ENCODE measurements at places on chromosomes 16 and 17.
A peak's percentile ranks its signal among the peaks of the same experiment; 100 is the strongest.

DNA sequence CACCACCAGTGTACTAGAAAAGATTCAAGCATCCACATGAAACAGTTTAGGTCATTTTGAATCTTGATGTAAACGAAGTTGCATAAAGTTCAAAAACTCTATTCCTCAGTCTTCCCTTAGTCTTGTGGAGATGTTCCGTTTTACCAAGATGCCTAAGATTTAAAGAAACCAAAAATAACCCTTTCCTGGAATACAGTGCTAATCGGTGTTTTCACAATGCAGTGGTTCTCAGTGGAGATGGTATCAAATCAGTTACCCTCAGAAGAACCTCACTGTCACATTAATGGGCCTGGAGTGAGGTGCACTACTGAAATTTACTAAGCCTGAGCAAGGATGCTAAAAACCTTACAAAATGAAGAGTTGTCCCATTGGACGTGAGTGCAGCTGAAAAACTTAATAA lies 9.1 kb downstream of the PTRH2 start:
- no peak for DNase-seq

DNA sequence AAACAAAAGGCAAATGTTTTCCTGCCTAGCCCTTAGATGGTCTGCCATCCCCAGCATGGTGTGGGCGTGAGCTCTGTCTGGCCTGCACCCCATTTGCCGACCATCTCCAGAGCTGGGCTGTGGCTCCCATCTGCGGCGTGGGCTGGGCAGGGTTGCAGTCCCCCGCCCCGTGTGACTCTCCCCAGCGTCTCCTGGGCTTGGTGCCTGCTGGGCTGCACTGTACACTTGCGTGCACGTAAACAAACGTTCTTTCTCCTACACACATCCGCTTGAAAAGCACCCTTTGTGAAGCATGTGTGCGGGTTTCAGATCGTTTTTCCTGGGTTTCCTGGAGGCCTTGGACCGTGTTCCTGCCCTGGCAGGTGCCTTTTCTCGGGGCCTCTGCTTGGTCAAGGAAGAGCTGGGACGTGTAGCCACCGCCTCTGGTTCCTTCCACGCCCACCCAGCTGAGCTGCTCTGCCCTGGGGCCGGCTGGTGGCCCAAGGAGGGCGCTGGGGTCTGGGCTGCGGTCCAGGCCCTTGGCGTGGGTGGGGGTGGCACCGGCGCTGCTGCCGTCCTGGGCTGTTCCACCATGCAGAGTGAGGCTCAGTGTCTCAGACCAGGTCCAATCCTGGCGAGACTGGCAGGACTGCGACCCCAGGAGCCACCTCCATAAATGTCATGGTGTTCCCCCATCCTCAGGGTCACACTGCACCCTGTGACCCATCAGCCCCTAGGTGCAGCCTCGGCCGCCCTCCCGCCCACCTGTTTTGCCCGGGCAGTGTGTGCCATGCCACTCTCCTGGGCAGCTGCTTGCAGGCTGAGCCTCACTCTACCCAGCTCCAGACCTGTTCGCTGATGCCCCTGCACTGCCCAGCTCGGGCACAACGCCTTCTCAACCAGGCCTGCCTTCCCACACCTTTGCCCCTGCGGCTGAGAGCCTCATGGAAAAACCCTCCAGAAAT lies 9.9 kb upstream of the BAIAP3 start:
- no peak for DNase-seq

GRCh38 chr17:10549096-10549842 lies at the start of gene MYH2:
Gene MYH2, minus strand, starts transcription at chr17:10549658. Its CDS starts 1,738 bp downstream, at chr17:10547920.
- no peak for DNase-seq

DNA sequence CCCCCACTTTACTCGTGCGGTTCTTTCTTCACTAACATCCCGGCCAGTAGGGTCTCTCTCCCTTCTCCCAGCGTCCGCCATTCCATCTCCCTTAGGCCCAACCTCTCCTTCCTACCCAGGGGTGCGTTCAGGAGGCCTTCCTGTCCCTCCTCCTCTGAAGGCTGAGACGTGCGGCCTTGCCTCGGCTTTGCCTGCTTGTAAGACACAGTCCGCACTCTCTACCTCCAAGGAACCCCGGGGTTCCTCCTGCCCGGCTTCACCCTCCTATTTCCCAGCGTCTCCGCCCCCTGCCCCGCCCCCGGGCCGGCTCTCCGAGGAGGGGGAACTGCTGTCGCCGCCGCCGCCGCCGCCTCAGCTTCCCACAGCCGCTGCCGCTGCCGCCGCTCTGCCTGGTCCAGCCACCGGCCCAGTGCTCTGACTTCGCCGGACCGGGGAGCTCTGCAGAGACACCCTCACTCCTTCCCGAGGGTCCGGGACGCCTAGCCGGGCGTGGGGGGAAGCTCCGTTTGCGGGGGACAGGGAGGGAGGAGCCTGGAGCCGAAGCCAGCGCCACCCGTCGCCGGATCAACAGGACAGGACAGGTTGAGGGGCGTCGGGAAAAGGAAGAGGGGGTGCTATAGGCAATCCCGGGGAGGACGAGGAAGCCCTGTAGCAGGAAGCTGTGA lies 1.2 kb upstream of the FGF11 start:
- peak; percentile 16 for DNase-seq

All from activated naive CD8-positive, alpha-beta T cell treated with anti-CD3 and anti-CD28 coated beads, Interleukin-2, amount 50 U/mL, for 16 hours (primary cell).